Omental fat pad (tissue), 4 donors: ENCODE measurements at places on chromosomes 11 and 22. TPM values are rescaled to one million over a fixed set of nuclear protein-coding genes. Genes with fewer than 3 reads are reported as not detected.
A peak's percentile ranks its signal among the peaks of the same experiment; 100 is the strongest.

The HMOX1 gene
- 625 TPM for total RNA-seq

The DDI1 gene
- not detected for total RNA-seq

DNA sequence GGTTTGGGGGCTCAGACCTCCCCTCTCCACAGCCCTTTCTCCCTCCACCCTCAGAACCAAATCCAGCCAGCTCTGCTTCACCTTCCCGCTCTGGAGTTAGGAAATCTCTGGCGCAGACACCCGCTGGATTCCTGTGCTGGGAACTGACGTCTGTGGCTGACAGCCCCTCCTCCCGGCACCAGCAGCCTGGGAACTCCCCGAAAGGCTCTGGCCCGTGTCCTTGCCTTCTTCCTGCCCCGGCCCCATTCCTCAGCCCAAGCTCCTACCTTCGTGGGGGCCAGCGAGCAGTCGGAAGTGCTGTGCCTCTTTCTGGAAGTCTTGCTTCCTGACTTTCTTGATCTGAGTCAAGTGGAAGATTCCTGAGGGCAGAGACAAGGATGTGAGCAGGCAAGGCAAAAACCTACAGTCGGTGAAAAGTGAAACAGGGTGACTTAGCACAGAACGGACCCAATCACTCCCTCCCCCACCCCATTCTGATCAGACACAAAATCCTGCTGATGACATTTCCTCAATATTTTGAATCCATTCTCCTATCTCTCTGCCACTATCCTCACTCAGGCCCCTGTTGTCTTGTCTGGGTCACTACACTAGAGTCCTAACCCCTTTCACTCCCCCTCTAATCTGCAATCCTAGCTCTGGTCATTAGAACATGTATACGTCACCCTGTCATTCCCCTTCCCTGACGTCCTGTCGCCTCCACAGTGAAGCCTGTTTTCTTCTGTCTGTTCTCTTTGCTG is 34.1 kb downstream of the CHRDL2 start:
- DNase-seq, result peak; percentile 55

The HORMAD2 gene
- not detected for total RNA-seq

GRCh38 chr22:47290706-47291430 is 528.4 kb downstream of the TBC1D22A start:
- no peak for DNase-seq

DNA sequence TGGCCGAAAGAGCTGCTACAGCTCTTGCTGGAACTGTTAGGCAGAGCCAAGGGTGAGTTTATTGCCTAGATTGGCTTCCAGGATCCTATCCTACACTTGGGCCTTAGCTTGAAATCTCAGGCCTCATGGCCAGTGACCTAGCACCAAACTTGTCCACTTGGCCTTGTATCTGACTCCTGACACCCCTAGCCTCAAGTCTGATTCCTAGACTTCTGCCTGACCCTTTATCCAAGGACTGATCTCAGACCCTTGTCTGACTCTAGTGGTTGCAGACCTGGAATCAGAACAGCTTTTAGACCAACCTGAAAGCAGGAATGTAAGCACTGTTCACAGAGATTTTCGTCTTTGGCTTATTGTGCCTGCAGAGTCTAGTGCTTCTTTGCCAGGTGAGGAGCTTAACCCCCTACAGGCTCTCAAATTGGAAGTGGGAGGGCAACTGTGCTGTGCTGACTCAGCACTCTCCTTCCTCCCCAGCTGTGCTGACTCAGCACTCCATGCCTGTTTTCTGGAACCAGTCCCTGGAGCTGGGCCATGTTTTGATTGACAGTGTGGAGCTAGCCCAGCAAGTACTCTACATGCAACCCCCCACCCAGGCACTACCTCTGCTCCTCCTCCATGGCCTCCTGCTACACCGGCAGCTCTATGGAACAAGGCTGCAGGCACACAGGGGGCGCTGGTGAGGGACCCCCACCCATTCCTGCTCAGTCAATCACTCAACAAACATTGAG is 35.1 kb downstream of the RRP8 start:
- DNase-seq, result no peak

DNA sequence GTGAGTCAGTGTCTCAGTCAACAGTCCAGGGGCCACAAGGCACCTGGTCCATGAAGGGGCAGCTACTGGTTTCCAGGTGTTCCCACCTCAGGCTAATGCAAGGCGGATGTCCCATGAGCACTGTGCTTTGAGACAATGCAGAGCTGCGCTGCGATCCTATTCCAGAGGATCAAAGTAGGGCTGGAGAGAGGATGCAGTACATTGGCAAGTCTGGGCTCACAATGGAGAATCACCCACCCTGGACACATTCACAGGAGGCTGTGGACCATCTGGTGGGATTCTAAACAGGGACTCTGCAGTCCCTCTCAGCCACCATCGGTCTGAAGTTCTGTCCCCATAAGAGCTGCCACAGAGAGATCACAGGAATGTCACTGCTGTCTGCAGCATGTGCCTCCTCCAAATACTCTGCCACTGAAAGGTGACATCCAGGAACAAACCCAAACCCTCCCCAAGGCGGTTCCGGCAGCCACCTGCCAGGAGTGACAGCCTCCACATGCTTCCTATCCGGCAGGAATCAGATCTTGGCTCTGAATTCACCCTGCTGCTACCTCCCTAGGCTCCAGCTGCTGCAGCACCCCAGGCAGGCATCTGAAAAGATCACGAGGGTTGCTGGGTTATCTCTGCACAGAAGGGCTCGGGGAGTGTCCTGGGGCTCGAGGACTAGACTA is 45.3 kb upstream of the SERPIND1 start:
- no peak for DNase-seq

DNA sequence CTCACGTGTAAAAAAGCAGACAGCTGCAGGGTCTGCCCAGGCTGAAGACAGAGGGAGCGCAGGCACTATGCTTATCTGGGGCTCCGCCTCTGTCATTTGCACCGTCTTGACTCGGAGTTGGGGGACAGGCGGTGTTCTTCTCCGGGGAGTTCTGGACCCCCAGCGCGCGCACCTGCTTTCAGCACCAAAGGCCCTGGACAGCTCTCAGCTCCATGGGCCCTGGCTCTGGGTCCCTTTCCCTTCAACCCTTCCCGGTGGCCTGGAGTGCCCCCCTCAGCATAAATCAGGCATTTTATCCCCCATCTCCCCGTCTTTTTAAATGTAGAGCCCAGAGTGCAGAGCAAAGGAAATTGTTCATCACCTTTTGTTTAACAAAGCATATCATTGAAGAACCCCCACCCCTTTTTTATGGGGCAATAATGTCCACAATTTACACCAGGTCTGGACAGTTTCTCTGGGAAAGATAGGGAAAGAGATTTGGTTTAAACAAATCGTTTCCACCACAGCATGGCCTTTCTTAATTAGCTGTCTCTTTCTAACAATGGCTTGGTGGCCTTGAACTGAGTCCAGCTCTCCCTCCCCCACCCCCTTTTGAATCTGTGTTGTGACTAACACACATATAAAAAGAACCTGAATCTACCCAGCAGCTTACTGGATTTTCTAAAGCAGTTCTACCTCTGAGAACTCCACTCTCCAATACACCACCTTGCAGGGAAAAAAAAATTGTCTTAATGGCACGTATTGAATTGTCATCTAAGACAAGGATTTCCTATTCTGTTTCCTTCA is 1.7 kb downstream of the SEZ6L start:
- DNase-seq, result no peak

- no peak for DNase-seq
These were observed 455.9 kb upstream of the CNTN5 start for GRCh38 chr11:98564881-98565280.

The CDON gene
- total RNA-seq, result 13.1 TPM

DNA sequence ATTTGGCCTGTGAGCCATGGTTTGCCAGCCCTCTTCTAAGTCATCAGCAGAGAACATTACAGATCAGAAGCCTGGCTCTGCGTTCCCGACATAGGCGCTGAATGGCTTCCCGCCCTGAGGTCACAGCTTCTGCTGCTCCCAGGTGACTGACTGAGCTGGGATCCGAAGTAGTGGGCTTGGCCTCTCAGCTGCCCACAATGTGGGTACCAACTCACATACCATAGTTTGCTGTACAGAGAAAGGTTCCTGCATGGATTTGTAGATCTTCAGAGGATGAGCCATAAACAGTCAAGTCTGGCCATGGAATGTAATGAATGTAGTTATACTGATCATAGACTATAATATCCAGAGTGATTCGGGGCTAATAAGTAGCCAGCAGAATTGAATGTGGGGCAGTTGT is 42.6 kb downstream of the TEAD1 start:
- no peak for DNase-seq

DNA sequence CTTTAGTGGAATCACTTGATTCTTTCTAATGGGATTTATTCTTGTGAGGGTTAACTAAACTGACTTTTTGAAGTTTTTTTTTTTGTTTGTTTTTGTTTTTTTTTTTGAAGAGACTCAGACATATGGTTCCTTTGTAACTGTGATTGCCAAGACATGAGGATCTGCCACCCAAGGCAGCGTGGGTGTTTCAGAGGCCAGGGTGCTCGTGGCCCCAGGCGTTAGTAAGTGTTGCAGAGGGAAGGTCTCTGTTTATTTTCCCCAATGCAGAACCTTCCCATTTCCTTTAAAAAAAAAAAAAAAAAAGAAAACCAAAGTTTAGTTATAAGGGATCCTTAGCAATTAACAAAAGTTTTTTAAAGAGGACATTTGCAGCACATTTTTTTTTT is 94.8 kb downstream of the CTTN start:
- DNase-seq, result no peak

The IL10RA gene
- total RNA-seq, result 43.3 TPM

GRCh38 chr22:30978304-30978962 is 9.4 kb downstream of the TUG1 start:
- DNase-seq, result no peak

DNA sequence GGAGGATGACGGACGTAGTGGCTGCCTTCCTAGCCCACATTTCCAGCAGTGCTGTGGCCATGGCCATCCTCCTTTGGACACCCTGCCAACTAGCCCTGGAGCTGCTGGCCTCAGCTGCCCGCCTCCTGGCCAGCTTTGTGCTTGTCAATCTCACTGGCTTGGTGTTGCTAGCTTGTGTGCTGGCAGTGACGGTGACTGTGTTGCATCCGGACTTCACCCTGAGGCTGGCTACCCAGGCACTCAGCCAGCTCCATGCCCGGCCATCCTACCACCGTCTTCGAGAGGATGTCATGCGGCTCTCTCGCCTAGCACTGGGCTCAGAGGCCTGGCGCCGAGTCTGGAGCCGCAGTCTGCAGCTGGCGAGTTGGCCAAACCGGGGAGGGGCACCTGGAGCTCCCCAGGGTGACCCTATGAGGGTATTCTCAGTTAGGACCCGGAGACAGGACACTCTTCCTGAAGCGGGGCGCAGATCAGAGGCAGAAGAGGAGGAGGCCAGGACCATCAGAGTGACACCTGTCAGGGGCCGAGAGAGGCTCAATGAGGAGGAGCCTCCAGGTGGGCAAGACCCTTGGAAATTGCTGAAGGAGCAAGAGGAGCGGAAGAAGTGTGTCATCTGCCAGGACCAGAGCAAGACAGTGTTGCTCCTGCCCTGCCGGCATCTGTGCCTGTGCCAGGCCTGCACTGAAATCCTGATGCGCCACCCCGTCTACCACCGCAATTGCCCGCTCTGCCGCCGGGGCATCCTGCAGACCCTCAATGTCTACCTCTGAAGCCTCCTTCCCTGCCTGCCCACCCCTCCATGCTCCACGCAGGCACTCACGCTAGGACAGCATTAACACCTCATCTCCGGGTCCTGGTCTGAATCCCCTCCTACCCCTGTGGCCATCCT is 1.6 kb downstream of the RNF26 start:
- no peak for DNase-seq

GRCh38 chr11:17013548-17014320 is 480 bp downstream of the PLEKHA7 start:
- DNase-seq, result no peak

The SCGB1C1 gene
- total RNA-seq, result not detected

The GLYATL1 gene
- not detected for total RNA-seq

The FBLN1 gene
- total RNA-seq, result 246 TPM

DNA sequence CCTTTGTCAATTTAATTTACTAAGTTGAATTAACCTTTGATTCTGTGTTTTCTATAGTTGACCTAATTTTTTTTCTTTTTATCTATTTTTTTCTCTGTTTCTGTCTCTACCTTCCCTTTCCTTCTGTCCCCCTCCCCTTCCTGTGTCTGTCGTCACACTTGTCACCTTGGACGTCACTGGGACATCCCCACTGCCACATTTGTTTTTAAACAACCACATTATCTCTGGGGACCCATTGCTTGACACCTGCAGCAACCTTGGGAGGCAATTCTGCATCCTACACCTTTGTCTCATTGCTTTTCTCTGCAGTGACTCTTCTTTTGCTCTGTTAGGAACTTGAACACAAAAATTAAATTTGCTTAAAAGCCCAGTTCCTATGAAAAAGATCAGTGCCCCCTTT is 51.8 kb upstream of the TTC12 start:
- no peak for DNase-seq

DNA sequence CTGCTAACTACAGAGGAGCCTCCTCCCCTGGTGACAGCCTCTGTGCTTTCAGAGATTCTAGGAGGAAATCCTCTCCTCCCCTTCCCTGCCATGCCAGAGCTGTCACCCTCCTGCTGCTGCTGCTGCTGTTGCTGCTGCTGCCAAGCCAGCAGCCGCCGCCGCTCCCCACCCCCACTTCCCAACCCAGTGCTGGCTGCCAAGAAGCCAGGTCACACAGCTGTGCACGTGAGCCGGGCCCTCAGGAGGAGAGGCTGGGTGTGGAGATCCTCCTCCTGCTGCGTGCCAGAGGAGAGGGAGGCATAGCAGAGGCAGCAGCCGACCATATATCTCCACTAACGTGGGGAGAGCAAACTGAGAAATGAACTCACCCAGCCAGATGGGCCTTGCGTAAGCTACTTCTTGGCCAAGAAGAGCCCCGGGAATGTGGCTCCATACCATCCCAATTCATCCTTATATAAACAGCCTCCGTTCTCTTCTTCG is 12.4 kb downstream of the CRY2 start:
- DNase-seq, result peak; percentile 72
